ENCODE measurements at places on chromosomes 5 and 9.

- DNase-seq: no peak
Measured at GRCh38 chr5:37983463-37983862, 143.6 kb upstream of the GDNF start.

- no peak for DNase-seq
Measured at GRCh38 chr9:79242489-79242888, 329.3 kb upstream of the TLE4 start.

GRCh38 chr5:157740229-157740610 lies 3.3 kb upstream of the LSM11 start:
- peak; percentile 53 for DNase-seq

GRCh38 chr9:110619831-110620230 lies 40.3 kb upstream of the SVEP1 start:
- no peak for DNase-seq

DNA sequence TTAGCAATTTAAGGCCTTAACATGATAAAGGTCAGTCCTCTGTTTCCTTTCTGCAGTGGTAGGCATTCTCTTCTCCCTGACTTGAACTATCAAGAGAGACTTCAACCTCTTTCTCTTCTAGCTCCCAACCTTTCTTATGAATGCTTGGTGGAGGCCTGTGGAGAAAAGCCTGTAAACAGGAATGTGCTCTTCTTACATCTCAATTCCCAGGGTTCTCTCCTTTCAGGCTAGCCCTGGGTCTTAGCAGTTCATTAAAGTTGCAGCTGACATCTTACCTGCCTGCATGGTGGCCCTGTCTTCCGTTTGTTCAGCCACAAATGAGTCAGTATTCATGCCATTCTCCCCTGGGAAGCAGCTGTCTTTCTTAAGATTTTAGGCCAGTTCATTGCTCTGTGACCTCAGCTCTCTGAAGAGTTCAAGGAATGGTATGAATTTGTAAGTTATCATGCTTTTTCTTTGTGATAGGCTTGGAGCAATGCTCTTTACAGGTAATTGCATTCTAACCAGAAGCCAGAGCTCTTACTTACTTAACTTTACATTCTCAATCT lies 77.8 kb downstream of the ADCY2 start:
- no peak for DNase-seq

DNA sequence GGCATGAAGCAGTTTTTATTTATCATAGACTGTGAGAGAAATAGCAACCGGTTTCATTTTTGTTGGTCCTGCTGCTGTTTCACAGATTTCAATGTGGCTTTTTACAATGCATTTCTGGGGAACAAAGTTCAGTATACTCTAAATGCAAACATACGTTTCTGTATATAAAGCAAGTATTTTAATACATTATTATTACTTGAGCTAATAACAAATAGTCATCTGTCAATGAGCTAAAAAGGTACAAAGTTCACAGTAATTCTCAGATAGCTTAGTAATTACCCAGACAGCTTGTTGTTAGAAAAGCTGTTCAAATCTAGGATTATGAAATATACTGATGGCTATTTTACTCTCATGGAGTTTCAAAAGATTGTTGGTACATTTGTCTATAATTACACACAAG lies 50.8 kb downstream of the PBX3 start:
- no peak for DNase-seq

DNA sequence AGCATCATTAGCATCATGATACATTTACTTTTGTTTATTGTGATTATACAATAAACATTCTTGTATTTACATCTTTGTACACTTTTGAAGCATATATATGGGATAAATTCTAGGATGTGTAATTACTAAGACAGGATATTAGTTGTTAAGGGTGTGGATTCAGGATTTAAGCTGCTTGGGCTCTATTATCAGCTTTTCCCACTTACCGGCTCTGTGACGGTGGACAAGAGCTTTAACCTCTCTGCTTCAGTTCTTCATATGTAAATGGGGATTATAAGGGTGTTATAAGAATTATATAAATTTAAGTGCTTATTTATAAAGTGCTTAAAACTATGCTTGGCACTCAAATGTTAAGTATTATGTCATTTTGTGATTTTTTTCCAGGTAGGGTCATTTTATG lies 131.1 kb downstream of the FER start:
- no peak for DNase-seq

- no peak for DNase-seq
Measured at GRCh38 chr5:1020452-1020961, 11.9 kb downstream of the NKD2 start.

GRCh38 chr5:96663608-96664007 lies 1.4 kb downstream of the CAST start:
- DNase-seq: no peak

DNA sequence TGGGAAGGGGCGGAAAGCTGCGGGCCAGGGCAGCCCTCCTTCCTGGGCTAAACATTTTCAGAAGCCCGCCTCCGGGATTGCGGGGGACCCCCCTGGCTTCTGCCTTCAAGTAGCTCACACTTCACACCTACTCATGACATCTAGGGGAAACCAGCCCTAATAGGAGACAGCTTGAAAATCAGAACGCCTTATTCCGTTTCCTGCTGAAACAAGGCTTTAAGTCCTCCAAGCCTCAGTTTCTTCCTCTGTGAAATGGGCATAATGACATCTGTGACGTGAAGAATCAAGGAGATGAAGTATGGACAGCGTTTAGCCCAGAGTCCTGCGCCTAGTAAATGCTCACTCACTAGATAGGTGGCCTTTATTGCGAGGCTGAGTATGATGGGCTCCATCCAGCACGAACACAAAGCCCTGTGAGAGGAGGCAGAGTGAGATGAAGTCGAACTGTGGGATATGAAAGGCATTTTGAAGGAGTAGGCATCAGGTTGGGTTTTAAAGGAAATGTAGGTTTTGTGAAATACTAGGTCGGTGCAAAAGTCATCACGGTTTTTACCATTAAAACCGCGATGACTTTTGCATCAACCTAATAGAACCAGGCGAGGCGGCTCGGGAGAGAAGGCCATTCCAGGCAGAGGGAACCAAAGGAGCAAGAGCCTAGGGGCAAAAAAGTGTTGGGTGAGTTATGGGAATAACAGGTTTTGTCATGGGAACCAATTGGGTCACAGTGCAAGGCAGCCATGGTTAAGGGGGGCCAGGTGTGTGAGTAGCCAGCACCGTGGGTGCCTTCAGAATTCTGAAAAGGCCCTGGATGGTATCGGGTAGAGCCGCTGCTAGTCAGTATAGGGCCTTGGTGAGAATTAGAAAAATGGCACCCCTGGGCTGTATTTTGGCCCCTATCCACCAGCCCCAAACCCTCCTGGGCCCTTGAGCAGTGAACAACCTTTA lies 1.0 kb upstream of the TSC1 start:
- DNase-seq: no peak

DNA sequence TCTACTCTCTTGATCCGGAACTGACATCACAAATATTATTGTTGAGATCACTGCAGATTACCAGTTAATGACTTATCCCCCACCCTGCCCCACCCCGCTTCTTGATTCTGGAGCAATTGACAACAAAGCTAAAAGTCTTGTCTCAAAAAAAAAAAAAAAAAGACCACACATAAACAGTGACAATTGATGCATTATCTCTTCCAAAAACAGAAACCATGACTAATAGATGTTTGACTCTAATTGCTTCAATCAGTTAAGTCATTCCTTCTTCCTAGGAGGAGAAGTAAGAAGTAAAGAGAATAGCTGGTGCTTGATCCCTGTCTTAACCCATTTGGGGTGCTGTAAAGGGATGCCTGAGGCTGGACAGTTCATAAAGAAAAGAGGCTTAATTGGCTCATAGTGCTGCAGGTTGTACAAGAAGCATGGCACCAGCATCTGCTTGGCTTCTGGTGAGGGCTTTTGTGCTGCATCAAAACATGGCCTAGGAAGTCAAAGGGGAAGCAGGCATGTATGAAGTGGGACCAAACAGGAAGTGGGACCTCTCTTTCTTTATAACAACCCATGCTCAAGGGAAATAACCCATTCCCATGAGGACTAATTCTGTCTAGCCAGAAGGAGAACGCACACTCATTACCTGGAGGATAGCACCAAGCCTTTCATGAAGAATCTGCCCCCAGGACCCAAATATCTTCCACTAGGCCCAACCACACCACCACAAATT lies 158.7 kb downstream of the TMEM167A start:
- no peak for DNase-seq

GRCh38 chr9:118963674-118964073 lies 405.6 kb downstream of the BRINP1 start:
- DNase-seq: no peak

DNA sequence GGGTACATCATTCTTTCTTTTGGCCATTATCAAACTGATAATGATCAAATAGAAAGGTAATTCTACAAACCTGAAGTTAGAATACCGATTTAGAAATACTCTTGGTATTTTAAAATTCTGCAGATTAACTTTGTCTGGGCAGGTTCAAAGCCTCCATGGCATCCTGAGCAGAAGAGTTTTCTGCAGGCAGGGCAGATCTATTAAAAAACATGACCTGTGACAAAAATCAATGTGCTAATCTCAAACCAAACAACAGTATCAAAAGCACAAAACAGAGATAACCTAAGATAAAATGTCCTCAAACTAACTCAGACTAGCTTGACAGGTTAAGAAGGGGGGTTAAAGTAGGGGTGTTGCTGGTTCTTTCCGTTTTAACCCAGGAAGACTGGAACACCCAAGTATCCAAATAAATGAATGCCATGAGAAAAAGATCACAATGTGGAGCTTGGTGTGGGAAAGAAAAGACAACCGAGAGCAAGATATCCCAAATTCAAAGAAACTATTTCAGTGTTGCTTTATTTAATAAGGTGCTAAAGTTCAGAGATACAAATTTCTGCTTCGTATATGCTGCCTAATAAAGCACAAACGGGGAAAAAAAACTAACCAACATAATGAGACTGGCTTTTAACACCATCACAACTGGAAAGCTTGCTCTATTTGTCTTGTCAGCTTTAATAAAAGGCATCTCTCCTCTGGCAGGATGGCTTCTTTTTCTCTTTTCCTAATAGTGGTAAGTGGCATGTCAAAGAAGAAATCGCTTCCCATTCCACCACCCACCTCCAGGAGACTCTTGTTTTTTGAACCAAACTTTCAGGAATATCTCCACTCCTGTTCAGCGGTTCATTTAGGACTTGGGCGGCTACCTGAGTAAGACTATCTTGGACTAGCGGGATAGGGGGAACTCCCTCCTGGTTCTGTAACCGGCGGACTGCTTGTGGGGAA lies 2.3 kb downstream of the EFNA5 start:
- no peak for DNase-seq

- no peak for DNase-seq
Measured at GRCh38 chr9:116572095-116572748, 114.9 kb upstream of the TRIM32 start.

GRCh38 chr9:120438111-120438510 lies 141.9 kb downstream of the CDK5RAP2 start:
- DNase-seq: no peak

Measured in CD4-positive, alpha-beta T cell treated with Interleukin-1 beta for 1 hour (primary cell).